ENCODE measurements at places on chromosomes 5 and 9.
A peak's percentile ranks its signal among the peaks of the same experiment; 100 is the strongest.

- no peak for DNase-seq
Measured at GRCh38 chr9:113310538-113310937, 7.4 kb upstream of the RNF183 start.

DNA sequence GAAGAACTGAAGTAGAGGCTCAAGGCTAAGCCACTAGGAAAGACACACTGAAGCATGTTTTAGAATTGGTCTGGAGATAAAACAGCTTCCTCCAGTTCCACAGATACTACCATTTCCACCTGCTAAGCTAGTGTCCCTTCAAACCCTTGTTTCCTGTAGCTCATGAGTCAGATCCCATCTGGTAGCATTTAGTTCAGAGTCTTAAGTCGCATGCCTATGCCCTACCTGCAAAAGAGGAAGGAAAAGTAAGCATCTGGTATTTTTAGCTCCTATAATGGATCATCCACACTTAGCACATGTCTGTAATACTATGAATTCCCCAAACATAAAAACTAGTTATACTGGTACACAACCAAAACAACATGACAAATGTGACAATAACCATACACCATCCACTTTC, 92.1 kb downstream of the CDKN2A start:
- DNase-seq = peak; percentile 10

GRCh38 chr5:76956033-76956432, 3.2 kb downstream of the CRHBP start:
- no peak for DNase-seq

GRCh38 chr5:1405121-1405520, 40.1 kb downstream of the SLC6A3 start:
- no peak for DNase-seq

DNA sequence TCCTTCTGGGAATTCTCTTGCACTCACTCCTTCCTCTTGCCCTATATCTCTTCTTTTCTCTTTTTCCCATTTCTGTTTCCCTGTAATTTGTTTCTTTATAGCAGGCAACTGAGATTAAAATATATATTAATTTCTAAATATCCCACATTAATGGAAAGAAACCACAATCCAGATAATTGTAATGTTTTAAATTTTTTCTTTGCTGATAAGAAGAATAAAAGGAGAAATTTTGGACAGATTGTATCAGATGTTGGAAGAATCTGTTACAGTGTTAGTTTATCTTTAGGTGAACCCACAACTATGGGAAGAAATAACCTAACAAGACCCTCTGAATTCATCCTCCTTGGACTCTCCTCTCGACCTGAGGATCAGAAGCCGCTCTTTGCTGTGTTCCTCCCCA, at the start of gene OR1L1:
OR1L1 (plus strand) TSS at position 301 of the 400 bp plus-strand sequence; CDS start at position 301, 0 bp downstream.
- DNase-seq = no peak

DNA sequence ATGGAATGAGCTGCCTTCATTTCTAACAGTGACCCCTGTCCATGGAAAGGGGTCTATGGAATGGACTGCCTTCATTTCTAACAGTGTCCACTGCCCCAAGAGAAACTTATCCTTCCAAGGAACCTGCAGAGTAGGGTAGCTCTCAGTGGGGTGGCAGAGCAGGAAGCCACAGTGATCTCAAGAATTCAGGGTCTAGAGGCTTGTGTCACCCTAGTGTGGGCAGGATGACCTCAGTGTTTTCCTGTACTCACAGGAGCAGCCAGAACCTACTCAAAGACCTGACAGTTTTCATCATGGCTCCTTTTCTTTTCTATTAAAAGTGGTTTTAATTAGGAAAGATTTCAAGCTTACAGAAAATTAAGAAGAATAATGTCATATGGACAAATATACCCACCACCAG, 27.5 kb downstream of the SEC61B start:
- DNase-seq = no peak
